ENCODE measurements at places on chromosomes 2 and 18.

DNA sequence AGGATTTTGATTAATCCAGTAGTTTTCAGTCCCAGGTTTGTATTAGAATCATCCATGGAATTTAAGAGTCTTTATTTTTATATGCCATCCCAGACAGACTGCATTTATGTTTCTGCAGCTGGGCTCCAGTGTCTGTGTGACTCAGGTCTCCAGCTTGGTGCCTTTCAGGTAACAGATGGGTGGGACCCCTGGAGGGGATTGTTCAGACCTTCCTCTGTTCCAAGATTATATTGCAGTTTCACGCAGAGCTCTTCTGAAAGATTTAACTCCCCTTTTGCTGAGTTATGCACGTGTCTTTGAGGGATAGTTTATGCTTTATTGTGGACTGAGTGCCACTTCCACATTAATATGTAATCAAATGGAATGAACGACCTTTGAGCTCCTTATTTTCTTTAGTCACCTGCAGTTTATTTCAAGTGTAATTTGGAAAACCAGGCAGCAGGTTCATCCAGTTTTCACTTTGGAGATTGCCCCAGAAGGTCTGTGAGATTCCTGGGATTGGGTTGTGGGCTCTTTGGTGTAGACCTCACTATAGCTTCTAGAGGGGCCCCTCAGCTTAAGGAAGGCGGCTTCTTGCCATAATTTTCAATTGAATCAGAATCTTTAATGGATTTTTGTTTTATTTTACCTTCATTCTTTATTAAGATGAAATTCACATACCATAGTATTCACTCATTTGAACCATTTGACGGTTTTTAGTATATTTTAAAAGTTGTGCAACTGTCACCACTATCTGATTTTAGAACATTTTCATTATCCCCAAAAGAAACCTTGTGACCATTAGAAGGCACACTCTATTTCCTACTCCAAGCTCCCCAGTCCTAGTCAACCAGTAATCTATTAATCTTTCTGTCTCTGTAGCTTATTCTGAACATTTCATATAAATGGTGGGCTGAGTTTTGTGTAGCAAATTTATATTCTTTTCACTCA lies 135.0 kb downstream of the WDSUB1 start:
- DNase-seq = no peak

- no peak for DNase-seq
Measured at GRCh38 chr2:75033516-75033915, 75.1 kb downstream of the POLE4 start.

- no peak for DNase-seq
Measured at GRCh38 chr18:22465859-22466457, 48.2 kb upstream of the CTAGE1 start.

GRCh38 chr2:30235008-30235655 lies 3.8 kb downstream of the LBH start:
- no peak for DNase-seq

DNA sequence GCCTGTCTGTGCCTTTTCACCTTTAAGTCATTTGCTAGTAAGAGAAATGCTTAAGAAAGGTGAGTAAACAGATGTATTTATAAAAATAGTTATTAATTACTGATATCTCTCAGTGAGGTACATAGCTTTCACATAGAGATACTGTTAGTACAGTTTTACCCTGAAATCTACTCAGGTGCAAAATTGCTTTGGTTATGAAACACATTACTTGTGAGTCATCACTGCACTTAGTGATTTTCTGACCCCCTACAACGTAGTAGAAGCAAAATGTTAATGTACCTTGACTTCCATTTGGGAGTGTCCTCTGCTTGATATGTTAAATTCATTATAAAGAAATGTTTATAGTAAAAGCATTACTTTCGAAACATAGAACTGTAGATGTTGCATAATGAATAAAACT lies 6.5 kb downstream of the GLS start:
- no peak for DNase-seq

GRCh38 chr2:105138643-105139042 lies 100.8 kb downstream of the MRPS9 start:
- no peak for DNase-seq

- DNase-seq = no peak
Measured at GRCh38 chr18:51617167-51617566, 419.7 kb upstream of the MEX3C start.

GRCh38 chr2:53475321-53475720 lies 292.3 kb upstream of the CHAC2 start:
- DNase-seq = no peak

- DNase-seq = no peak
Measured at GRCh38 chr2:238777369-238778067, 70.4 kb upstream of the TWIST2 start.

- no peak for DNase-seq
Measured at GRCh38 chr2:146129231-146129630, 1609.3 kb upstream of the ZEB2 start.

GRCh38 chr2:239593455-239593854 lies 192.6 kb upstream of the HDAC4 start:
- DNase-seq = no peak

DNA sequence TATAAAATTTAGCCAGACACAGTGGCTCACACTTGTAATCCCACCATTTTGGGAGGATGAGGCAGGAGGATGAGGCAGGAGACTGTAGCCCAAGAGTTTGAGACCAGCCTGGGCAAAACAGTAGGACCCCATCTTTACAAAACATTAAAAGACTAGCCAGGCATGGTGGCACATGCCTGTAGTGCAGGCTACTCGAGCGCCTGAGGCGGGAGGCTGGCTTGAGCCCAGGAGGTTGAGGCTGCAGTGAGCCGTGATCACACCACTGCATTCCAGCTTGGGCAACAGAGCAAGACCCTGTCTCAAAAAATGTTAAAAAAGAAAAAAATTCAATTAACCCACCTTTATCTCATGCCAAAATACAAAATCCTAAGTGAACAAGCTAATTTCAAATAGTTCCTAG lies 4.0 kb downstream of the REV1 start:
- DNase-seq = peak; percentile 21

- DNase-seq = no peak
Measured at GRCh38 chr2:64888591-64889309, 100.4 kb upstream of the SLC1A4 start.

- DNase-seq = no peak
Measured at GRCh38 chr18:3653263-3653850, 203.4 kb downstream of the TGIF1 start.

- no peak for DNase-seq
Measured at GRCh38 chr2:29780906-29781305, 140.5 kb downstream of the ALK start.

GRCh38 chr2:156459720-156460119 lies 23.5 kb downstream of the GPD2 start:
- no peak for DNase-seq

DNA sequence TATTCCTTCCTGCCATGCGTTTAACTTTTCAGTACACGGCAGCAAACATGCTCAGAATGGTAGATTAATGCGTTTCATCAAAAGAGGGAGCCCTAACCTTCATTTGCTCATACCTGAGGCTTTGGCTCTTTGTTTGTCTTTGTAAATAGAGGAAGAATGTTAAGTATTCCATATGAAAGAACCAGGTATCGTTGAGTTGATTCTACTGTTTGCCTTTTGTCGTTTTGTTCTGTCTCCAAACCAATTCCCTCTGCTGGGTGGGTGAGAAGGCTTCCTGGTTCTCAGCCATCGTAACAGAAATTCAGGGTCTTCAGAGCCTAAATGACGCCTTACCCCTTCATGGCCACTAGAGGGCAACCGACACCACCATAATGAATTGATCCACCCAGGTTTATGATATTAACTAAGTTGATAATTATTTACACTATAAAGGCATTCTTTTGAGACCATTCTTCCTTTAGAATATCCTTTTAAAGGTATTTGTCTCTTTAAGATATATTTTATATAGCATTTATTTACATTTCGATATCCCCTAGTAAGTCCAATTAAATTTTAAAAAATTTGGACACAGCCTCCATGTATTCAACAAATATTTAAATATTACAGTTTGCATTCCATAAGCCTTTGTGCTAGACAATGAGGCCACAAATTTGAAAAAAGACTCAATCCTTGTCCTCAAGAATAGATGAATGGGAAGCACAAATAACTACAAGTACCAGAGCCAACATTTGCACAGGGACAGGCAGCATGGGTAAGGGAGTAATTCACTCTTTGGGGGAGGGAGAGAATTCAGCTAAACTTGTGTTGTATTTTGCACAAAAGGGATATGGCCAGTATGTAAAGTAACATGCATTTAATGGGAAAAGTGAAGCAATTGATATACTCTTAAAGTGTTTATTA lies 48.1 kb downstream of the TIMM21 start:
- peak; percentile 67 for DNase-seq

- DNase-seq = no peak
Measured at GRCh38 chr18:6004119-6004518, 108.8 kb upstream of the TMEM200C start.

DNA sequence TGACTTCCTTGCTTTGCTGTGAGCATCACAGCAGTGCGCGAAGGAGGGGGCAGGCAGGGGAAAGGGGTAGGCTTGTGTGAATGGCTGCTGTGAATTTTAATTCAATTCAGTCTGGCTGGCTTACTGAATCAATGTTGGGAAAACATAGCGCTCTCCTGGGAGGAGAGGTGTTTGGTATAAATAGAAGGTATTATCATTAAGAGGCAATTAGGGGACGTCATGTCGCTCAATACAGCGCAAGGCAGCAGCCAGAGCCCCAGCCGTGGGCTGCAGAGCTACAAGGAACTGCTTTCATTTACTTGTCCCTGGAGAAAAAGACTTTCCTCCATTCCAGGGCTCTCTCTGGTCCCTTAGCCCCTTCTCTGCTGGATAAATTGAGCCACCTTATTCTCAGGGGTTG lies 181.4 kb upstream of the MSH6 start:
- peak; percentile 55 for DNase-seq

GRCh38 chr2:231732604-231733003 lies 24.3 kb downstream of the PTMA start:
- DNase-seq = no peak

DNA sequence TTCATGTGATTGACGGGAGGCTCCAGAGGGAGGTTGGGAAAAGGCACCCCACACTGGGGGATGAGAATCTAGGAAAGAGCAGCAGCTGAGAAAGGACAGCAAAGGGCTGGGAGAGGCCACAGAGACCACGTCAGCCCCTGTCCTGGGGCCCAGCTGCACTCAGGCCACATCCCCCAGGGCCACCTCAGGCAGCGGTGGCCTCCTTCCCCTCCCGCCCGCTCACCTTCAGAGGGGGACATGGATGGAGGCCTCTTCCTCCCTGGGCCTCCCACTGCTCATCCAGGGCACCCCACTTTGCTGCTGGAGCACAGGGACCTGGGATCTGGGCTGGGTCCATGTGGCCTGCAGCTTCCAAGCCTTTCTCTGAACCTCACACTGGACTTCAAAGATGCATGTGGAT lies 199.8 kb upstream of the HDAC4 start:
- no peak for DNase-seq

DNA sequence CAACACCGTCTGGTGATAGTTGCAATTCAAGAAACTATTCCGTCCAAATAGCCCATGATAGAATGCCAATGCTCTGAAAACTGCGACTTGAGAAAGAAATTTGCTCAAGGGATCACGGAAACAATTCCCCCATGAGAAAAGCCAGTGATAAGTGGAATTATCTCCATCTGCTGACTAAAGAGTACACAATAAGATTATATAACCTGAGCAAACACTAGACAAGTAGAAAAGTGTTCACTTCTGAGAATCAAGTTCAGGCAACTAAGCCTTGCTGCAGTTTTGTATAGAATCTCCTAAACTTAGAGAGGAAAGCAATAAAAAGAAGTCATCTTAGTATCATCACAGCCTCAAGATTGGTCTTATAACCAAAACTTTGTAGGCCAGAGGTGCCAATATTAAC lies 336.3 kb upstream of the NRXN1 start:
- DNase-seq = no peak

DNA sequence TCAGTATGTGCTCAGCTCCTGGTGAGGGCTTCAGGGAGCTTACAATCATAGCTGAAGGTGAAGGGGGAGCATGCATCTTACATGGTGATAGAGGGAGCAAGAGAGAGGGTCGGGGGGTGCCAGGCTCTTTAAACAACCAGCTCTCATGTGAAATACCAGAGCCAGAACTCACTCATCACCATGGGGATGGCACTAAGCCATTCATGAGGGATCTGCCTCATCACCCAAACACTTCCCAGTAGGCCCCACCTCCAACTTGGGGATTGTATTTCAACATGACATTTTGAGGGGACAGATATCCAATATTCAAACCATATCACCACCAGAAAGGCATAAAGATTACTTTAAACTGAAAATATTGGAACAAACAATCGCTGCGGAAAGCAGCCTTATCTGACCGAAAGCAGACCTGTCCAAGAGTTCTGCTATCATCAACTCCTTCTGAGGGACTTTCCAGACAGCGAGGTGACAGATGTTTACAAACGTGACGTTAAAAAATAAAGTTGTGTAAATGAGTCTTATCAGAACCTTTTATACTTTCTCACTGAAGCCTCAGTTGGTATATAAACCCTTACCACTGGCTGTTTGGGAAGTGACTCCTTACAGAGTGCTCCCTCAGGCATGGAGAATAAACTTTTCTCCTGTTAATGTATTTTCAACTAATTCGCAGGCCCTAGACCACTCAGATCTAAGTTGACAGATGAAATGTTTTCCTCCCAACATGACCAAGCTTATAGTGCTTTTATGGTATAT lies 35.5 kb upstream of the PTH2R start:
- no peak for DNase-seq

DNA sequence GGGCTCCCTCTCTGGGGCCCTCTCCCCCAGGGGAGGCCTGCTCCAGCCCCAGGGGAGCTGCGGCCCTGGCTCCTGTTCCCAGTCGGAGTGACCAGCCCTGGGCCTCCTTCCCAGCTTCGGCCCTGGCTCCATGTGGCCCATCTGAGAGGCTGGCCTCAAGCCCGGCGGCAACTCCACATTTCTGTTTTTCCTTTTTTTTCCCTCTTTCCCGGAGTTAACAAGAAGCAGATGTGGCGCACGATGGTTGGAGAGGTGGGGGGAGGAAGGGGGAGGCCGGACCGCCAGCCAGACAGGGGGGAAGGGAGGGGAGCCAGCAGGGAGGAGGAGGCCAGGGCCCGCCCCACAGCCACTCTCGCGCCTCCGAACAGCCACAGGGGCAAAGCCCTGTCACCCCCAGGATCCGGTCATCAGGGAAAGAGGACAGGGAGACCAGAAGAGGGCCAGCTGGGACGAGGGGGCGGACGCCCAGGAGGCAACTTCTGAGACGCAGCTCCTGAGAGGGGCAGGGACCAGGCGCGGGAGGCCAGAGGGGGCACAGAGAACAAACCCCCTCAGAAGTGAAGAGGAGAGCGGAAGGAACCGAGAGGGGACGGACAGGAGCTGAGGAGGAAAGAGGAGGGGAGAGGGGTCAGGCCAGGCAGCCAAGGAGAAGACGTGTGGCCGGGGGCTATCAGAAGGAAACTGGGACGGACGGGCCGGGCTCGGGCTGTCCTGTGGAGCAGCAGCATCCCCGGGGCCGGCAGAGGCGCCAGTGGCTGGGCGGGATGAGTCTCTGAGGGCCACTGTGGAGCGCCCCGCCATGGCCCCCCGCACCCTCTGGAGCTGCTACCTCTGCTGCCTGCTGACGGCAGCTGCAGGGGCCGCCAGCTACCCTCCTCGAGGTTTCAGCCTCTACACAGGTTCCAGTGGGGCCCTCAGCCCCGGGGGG lies at the start of gene EMILIN1:
TSS of gene EMILIN1 (plus strand) at position 349 of the 928 bp plus-strand sequence. CDS start at position 800, 451 bp downstream.
- peak; percentile 39 for DNase-seq

GRCh38 chr2:217742276-217742675 lies 260.5 kb downstream of the TNS1 start:
- no peak for DNase-seq

All from neural progenitor cell (in vitro differentiated cells).